ENCODE measurements at places on chromosomes 7 and 10.

- DNase-seq = no peak
These were observed 63.0 kb downstream of the INSIG1 start for GRCh38 chr7:155360495-155361345.

GRCh38 chr7:111290419-111290818, 199.5 kb downstream of the LRRN3 start:
- DNase-seq = peak; percentile 34

GRCh38 chr7:139254728-139255127, 23.7 kb downstream of the UBN2 start:
- no peak for DNase-seq

- DNase-seq = peak; percentile 94
These were observed 124.4 kb downstream of the TACC2 start for GRCh38 chr10:122113161-122113944.

DNA sequence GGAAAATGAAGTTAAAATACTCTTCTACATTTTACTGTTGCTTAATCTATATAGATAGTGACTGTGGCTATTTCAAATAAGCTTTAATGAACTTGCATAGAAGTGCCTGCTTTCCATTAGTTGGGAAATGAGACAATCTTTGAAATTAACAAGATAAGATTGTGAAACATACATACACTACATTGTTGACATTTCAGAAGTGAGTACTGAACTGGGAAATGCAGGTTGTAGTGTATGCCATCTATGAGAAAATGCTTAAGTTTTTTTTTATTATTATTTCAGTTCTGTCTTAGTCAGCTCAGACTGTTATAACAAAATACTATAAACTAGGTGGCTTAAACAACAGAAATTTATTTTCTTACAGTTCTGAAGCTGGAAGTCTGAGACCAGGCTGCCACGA, 49.6 kb upstream of the CSTF2T start:
- no peak for DNase-seq

DNA sequence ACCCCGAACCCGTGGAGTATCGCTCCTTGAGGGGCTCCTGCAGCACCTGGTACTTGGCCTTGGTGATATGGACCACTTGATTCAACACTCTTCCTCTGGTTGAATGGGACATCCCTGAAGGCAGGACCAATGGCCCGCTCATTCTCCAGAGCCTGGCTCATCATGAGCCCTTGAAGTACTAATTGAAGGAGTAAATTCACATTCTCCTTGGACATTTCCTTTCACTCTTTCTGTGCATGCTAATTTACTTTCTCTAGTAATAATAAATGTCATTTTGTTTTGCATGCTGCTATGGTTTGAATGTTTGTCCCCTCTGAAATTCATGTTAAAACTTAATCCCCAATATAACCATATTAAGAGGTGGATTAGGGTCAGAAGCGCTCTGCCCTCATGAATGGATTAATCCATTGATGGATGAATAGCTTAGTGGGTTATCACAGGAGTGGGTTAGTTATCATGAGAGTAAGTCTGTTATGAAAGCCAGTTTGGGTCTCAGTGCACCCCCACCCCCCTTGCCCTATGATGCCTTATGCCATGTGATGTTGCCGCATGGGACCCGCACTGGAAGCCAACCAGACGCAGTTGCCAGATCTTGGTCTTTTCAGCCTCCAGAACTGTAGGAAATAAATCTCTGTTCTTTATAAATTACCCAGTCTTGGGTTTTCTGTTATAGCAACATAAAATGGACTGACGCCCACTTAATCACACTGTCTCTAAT, 23.8 kb downstream of the FGFBP3 start:
- no peak for DNase-seq

GRCh38 chr7:80900583-80901576, 18.0 kb downstream of the SEMA3C start:
- no peak for DNase-seq

DNA sequence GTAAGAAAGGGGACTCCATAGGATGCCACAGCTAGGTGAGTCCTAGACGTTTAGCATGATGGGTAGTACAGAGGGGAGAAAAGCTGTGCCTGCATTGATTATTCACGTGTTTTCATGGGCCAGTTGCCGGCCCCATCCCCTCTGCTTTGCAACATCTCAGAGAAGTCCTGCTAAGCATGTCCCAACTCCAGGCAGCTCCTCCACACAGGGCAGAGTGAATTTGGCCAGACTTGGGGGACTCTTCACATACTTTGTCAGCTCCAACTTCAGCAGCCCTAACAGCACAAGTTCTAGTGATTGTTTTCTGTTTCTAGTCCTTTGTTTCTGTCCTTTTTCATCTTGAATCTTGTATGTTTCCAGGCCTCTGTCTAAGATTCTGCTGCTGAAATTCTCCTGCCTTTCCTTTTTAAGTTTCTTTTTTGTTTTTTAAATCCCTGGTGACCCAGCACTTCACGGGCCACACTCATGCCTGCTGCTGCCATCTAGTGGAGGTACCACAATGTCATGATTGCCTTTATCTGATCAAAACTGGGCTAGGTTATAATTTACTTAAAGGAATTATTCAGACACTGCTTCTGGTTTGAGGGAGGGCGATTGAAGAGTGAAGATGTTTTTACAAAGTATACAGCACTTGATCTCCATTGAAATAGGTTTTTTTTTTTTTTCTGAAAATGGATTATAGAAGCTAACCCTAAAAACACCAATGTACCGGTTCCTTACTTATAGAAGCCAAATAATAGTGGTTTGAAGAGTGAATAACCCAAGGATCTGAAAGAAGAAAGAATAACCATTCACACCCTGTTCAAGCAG, 276.9 kb downstream of the CSTF2T start:
- peak; percentile 21 for DNase-seq

DNA sequence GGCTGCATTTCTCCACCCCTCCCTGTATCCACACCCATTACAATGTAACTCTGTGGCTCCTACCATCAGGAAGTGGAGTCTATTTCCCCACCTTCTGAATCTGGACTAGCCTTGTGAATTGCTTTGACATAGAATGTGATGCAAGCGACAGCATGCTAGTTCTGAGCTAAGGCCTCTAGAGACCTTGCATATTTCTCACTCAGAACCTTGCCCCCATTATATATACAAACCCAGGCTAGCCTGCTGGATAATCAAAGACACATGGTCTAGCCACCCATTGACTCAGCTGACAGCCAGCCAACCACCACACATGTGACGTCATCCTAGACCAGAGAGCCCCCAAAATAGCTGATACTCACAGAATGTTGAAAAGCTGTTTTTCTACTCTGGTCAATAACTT, 77.9 kb downstream of the CCDC71L start:
- no peak for DNase-seq

DNA sequence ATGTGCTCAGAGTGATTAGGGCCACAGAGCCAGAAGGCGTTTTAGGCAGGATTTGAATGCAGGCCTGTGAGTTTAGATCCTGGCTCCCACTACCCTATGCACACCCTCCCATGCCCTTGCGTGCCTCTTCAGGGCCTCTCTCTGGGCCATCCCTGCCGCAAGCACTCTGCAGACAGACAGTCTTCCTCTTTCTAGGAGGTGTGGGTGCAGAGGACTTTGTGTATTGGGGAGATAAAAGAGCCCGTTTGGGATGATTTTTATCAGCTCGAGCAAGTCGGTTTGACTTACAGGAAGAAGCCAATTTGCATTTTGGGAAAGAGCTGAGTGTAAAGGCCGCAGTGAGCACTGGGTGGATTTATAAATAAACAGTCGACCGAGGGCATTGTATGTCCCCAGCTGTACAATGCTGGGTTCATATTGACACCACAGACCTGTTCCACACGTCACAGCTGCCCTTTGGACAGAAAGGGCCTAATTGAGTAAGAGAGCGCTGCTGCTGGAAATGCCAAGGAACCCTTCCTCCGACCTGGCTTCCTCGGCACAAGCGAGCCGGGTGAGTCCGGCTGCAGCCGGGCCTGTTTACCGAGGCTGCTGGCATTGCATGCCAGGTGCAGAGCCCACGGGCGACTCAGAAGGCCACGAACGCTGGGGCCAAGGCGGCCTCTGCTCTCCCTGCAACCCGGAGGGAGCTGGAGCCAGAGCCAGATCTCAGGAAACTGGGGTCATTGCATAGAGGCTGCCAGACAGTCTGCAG, 25.1 kb downstream of the ZMIZ1 start:
- DNase-seq = no peak

GRCh38 chr10:132468651-132469050, 68.9 kb upstream of the INPP5A start:
- no peak for DNase-seq

DNA sequence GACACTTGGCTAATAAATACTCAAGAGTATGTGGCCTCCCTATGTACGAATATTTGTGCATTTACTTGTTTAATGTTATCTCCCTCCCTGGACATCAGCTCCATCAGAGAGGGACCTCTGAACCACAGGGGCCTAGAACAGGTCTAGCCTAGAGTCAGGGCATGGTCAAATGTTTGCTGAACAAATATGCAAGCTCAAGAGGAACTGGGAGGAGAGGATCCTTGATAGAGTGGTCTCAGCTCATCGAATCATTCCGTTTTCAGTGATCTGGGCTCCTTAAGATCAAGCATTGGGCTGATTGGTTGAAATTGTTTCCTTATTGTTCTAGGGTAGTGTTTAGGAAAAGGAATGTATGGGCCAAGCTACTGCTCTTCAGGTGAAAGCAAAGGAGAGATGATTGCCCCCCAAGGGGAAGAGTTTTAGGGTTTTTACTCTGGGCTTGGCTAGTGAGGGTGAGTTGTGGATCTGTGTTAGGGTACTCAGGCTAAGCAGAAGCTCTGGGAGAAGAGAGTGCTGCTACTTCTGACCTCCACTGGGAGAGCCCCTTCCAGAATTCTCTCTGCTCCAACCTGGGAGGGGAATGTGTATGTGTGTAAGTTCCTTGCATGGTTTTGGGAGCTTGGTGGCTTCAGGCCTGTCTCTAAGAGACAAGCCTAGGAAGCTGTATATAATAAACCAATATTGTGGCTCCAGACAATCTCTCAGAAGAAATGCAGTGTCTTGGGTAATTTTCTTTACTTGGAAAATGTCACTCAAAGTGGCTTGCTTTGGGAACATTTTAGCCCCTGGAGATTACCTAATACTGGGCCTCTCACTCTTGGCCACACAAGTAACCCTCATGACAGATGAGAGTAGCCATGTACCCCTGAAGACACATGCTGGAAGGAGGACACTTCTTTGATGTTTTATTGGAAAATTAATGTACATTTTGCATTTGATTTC, 110.0 kb downstream of the EMX2 start:
- no peak for DNase-seq

DNA sequence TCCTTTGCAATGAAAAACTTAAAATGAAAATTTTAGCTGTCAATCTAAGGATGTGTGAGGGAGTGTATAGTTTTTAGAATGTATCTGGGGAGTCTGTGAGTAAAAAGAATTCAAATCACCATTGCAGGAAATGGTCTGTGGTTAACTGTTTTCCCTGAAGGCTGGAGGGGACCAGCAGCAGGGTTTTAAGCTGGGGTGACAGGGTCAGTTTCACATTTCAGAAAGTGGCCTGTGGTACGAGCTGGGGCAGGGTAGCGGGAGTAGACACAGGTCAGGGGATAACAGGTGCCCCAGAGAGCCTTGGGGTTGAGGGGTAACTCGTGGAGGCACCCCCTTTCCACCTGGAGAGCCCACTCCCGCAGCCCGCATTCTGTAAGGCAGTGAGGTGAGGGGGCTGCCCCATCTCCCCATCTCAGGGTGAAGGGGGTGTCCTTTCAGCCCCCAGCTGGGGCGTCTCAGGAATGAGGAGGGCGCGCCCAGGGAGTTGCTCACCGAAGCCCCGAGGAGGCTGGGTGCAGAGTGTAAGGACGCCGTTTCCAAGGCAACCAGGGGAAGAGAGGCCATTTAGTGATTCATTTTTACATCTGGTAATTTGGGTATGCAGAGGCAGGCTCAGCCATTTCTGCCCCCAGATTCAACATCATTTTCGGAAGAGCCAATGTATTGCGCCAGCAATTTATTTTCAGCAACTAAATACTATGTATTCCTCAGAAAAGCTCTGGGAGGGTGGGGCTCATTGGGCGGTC, 168.9 kb downstream of the SLIT1 start:
- DNase-seq = no peak

DNA sequence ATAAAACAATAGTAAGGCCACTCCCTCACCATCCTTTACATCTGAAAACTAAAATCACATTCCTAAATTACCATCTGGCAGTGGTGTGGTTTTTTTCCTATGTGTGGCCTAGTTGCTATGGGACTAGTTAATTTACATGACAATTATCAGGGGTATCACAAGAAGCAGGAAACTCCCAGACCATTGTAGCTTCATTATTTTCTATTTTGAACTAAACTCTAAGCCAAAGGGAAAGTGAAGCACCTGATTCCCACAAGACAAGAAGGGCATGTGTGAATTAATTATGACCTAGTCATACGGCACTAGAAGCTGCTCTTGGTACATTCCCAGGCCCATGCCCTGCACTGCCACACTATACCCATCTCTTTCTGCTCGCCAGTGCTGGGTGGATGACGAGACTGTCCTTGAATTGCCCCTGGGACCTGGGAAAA, 103.4 kb downstream of the ATXN7L1 start:
- no peak for DNase-seq

- DNase-seq = no peak
These were observed 29.8 kb downstream of the RSU1 start for GRCh38 chr10:16787361-16787791.

- no peak for DNase-seq
These were observed 41.0 kb downstream of the SP8 start for GRCh38 chr7:20745702-20746101.

- no peak for DNase-seq
These were observed 20.8 kb upstream of the UCN3 start for GRCh38 chr10:5343979-5344378.

GRCh38 chr7:27424231-27424630, 181.6 kb downstream of the EVX1 start:
- no peak for DNase-seq
